Occipital lobe (tissue), 3 donors: ENCODE measurements at places on chromosomes 13 and 19. TPM values are rescaled to one million over a fixed set of nuclear protein-coding genes. Genes with fewer than 3 reads are reported as not detected.

DNA sequence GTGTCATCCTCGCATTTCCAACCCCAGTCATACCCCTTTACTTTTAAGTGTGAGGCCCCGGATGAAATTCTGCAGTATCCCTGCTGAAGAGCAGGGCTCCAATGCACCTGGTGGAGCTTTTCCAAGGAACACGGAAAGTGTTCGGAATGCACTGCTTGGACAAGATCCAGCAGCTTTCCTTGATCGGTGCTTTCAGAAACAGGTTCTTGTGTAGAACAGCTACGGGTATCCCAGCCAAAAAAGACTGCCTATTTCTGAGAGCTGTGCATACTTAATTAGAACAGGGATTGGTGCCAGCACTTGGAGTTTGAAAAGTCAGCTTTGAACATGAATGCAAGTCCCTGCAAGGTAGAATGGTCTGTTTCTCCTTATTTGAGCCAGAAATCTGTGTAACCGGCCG is 87.2 kb upstream of the C1QTNF9B start:
- no peak for DNase-seq

GRCh38 chr13:99124046-99124400 is 76.6 kb upstream of the UBAC2 start:
- no peak for DNase-seq

- DNase-seq, result no peak
Measured at GRCh38 chr19:3610745-3611717, 4.4 kb upstream of the TBXA2R start.

The FLT3LG gene
- not detected for total RNA-seq

The RNASEH2B gene
- 272 TPM for total RNA-seq

The GGN gene
- total RNA-seq, result 0.62 TPM
